ENCODE measurements at places on chromosomes 6 and 20.

DNA sequence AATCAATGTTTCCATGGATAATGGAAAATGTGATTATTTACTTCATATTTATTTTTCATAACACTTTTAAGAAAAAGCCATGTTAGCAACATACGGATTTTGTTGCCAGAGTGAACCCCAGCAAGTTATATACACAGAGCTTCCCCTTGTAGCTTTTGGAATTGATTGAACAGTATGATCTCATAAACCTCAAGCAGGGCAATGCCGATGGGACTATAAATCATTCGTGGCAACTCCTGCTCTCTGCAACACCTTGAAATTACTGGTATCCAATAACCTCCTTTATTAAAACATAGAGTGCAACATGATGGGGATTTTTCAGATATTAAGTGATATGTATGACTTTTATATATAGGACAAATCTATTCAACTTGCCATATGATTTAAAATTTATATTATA, 428.5 kb downstream of the KHDRBS2 start:
- no peak for DNase-seq

DNA sequence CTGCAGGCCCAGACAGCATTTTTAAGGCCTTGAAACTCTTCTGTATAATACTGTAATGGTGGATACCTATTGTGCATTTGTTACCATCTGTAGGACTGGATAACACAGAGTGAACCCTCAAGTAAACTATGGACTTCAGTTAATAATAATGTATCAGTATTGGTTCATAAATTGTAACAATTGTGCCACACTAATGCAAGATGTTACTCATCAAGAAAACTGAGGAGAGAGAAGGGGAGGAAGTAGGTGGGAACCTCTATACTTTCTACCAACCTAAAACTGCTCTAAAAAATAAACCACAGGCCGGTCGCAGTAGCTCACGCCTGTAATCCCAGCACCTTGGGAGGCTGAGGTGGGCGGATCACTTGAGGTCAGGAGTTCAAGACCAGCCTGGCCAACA, 10.8 kb downstream of the MAPK13 start:
- DNase-seq = no peak

DNA sequence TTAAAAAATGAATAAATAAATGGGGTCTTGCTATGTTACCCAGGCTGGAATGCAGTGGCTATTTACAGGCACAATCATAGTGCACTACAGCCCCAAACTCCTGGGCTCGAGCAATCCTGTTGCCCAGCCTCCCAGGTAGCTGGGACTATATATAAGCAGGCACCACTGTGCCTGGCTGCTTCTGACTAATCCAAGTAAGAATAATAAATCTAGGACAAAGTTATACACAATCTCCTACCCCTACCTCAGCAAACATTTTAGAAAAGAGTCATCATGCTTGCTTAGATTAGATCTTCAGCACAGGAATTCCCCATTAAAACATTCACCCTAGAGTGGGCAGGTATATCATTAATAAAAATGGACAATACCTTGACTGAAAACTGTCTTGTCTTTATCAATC, 124.6 kb downstream of the REV3L start:
- no peak for DNase-seq

DNA sequence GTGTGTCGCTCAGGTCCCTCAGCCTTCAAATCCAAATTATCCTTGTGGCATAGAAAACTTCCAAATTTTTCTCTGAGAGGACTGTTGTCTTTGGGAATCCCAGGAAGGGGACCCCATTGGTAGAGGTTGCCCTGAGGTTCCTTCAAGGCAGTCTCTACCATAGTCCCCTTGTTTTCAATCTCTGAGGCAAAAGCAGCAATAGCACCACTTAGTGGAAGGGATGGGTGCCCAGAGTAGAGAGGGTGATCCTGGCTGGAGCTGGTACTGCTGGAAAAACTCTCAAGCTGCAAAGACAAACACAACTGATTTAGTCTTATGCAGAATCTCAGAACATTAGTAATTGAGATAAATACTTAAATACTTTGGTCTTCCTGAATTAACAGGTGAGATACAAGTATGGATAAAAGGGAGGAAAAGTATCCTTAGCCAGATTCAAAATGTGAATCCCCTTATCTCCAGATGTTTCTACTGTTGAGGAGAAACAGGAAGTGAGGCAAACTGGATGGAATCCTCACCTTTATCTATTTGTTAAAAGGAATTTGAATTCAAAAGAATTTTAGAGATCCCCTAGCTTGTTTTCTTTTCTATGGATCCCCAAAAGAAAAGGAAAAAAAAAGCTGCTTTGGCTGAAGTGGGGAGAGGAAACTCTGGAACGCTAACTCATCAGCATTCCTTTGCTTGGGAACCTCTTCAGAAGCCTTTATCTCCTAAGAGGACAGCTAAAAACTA, 13.4 kb downstream of the ZNF318 start:
- DNase-seq = no peak

GRCh38 chr20:62069741-62070216, 4.1 kb upstream of the TAF4 start:
- no peak for DNase-seq

- no peak for DNase-seq
Observed at GRCh38 chr6:144298194-144298593, 13.1 kb downstream of the UTRN start.

DNA sequence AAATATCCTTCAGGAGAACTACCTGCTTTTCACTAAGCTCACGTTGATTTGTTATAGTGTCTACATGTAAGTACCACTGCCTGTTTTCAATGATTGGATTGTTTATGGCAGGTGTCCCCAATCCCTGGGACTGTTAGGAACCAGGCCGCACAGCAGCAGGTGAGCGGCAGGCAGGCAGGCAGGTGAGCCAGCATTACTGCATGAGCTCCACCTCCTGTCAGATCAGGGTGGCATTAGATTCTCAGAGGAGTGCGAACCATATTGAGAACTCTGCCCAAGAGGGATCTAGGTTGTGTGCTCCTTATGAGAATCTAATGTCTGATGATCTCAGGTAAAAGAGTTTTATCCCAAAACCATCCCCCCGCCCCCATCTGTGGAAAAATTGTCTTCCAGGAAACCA, 303.3 kb downstream of the EYA4 start:
- no peak for DNase-seq

- no peak for DNase-seq
Observed at GRCh38 chr20:17395729-17396128, 135.4 kb downstream of the BFSP1 start.

DNA sequence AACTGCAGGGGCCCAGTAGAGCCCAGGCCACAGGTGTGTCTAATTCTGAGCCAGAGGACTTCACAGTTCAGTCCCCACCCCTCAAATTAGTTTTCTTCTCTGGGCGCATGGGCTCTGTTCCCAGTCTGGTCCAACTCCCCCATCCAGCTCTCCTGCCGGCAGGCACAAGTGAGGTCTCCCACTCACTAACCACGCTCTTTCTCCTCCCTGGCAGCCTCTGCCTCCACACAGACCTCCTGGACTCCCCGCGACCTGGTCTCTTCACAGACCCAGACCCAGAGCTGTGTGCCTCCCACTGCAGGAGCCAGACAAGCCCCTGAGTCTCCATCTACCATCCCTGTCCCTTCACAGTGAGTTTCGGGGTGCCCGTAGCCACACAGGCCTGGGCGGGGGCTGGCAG, 6.2 kb downstream of the NCR2 start:
- no peak for DNase-seq

DNA sequence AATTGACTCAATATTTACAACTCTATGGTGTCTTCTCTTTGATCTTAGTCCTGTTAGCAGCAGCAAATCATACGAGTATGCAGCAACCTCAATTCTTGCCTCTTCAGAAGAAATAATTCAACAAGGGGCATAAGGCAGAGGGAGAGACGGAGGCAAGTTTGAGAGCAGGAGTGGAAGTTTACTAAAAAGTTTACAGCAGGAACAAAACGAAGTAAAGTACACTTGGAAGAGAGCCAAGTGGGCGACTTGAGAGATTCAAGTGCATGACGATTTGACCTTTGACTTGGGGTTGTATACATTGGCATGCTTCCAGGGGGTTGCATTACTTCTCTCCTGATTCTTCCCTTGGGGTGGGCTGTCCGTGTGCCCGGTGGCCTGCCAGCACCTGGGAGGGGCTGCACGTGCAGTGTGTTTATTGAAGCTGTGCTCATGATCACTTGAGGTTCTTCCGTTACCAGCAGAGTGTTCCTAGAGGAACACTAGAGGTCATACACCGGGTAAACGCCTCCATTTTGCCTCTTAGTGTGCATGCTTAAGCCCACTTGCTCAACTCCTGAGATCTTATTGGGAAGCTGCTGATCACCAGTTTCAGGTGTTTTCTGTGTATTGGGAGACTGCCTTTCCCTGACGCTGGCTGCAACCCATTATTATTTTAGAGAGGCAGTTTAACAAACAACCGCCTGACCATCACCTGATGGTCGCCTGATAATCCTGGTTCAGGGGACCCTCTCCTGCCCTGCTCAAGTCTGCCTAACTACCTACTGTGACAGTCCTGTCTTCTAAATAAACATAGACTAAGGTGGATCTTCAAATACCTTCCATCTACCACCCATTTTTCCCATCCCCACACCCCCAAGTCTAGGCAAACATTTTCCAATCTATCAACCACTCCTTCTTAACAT, 172.4 kb upstream of the MYLIP start:
- DNase-seq = no peak

GRCh38 chr20:58550275-58551059, 35.3 kb upstream of the APCDD1L start:
- peak; percentile 46 for DNase-seq

DNA sequence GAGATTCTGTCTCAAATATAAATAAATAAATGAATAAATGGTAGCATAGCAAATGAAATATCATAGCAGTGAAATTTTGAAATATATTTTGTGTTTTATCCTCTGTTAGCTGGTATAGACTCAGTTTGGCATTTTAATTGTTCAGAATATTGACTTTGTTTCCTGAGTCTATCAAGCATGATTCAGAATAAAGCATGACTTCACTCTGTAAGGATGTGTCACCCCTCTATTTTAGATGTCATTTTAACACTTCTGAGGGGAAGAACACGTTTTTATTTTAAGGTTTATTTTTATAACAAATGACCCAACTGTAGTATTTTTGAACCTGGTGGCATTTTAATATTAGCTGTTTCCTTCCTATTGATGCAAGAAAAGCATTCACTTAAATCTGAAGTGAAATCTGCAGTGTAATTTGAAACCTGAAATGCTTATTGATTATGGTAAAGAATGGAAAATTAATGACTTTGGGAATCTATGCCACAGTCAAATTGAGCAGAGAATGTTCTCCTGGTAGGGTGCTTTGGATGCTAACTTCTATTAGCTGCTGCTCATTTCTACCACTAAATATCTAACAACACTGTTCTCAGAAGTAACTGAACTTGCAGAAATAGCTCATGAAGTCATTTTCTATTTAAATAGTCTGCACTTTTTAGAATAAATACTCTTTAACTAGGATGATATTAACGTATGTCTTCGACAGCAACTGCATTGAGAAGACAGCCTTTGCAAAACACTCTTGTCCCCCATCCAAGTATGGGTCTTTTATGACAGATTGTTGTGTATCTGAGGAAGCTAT, 114.2 kb downstream of the SOX4 start:
- no peak for DNase-seq

- no peak for DNase-seq
Observed at GRCh38 chr6:153568628-153569027, 437.5 kb upstream of the RGS17 start.

DNA sequence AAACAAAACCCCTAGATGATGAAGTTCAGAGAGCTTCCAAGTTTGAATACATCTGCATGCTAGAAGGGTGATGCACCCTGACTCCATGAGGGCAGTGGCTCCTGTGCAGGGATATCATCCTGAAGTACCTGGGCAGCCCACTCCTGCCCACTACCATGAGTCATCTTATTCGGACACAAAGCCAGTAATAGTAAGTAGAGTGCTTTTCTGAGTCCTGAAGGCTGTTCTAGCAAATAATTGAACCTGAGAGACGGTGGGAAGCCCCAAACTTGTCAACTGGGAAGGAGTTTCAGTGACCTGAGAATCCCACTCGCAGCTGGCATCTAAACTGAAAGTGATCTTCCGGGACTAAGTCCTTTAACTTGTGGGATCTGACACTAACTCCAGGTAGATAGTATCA, 152.9 kb upstream of the COL21A1 start:
- DNase-seq = no peak

GRCh38 chr20:57179265-57179664, 87.2 kb downstream of the BMP7 start:
- DNase-seq = no peak

DNA sequence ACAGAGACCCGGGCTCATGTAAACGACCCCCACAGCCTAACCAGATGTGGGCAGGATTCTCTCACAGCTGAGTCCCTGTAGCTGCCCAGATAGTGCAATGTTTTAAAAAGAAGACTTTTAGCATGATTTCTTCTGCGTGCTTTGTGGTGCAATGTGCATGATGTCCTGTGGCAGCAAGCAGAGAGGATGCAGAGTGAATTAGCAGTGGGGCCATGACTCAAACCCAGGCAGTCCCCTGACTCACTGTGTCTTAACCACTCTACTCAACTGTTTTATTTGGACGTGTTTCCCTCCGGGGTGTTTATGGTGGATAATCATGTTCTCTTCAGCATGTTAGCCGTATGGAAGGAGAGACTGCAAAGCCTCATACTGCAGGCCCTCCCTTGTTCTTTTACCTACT, 247.9 kb downstream of the SLC24A3 start:
- no peak for DNase-seq

DNA sequence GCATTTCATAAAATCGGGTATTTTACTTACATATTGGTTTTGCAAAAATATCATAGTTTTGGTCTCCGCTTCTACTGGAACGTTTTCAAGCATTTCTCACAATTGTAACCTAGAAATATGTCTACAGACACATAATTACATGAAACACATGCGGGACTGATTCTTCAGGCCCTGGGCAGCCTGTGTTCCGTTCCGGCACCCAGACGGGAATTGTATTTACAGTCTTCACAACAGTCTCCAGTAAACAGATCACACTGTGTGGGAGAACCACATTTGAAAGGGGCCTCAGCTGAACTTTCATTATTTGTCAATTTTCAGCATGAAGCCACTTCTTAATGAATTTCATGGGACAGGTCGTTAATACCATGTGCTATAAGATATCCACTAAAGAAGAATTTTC, 196.9 kb downstream of the DST start:
- no peak for DNase-seq

GRCh38 chr20:48791014-48791413, 36.8 kb downstream of the PREX1 start:
- DNase-seq = no peak

DNA sequence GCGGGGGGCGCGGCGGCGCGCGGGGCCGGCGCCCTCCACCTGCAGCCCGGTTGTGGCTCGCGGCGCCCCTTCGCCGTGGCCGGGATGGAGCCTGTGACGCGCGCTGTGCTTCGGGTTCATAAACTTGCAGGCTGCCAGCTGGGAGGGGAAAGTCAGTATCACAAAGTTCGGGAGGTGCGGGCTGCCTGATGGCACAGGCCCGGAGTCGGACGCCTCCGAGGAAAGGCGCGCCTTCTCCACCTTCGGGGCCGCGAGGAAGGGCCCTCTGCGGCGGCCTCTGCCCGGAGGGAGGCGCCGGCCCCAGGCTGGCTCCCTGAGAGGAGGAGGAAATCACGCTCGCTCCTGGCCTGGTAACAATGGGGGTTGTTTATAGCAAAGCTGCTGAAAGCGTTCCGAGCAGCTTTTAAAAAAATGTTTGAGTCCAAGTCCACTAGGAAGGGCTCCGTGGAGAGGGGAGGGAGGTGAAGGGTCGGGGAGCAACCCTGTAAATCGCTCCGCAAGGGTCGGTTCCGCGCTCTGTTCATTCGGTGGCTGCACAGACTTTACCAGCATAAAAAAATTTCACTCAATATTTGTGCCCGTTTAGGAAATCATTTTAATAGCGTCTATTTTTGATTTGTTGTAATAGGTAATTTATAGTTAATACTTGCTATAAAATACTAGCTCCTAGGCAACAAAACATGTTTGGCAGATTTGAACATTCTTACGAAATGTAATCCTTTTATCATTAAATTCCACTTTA, 1.0 kb downstream of the AFDN start:
- peak; percentile 18 for DNase-seq

- DNase-seq = no peak
Observed at GRCh38 chr20:18225632-18226031, 62.7 kb upstream of the ZNF133 start.

All from T1000 (cell line).